Heart right ventricle (tissue), 16 donors: ENCODE measurements at places on chromosomes 12 and 14. TPM values are rescaled to one million over a fixed set of nuclear protein-coding genes. Genes with fewer than 3 reads are reported as not detected.

The GLIPR1L1 gene
- not detected for total RNA-seq

The ACOT4 gene
- total RNA-seq, result 1.3 TPM

The DCAF5 gene
- 60.3 TPM for total RNA-seq

The CYP27B1 gene
- not detected for total RNA-seq

The OTUB2 gene
- 0.07 TPM for total RNA-seq

The AGAP2 gene
- 3.4 TPM for total RNA-seq

The GLT1D1 gene
- total RNA-seq, result 3.3 TPM

The TCTN2 gene
- total RNA-seq, result 3.7 TPM

The CACNA1C gene
- 146 TPM for total RNA-seq

The SIX6 gene
- not detected for total RNA-seq

The OR6C2 gene
- total RNA-seq, result not detected

The HAL gene
- not detected for total RNA-seq

The PRB2 gene
- not detected for total RNA-seq

The AHNAK2 gene
- 4.1 TPM for total RNA-seq

The ADSS1 gene
- total RNA-seq, result 207 TPM

The HOXC12 gene
- total RNA-seq, result not detected

The LALBA gene
- total RNA-seq, result not detected

The DENND5B gene
- total RNA-seq, result 53.7 TPM

The MYBPC1 gene
- 0.93 TPM for total RNA-seq

The LYSET gene
- total RNA-seq, result 22.3 TPM

The RASAL1 gene
- total RNA-seq, result not detected

The SALL2 gene
- total RNA-seq, result 2.9 TPM

The FZD10 gene
- not detected for total RNA-seq

The SFSWAP gene
- 21.1 TPM for total RNA-seq

The HHIPL1 gene
- 0.87 TPM for total RNA-seq

The C12orf50 gene
- not detected for total RNA-seq

The NCKAP5L gene
- total RNA-seq, result 20.2 TPM

The PTPRR gene
- 1.0 TPM for total RNA-seq

The KCNA5 gene
- 5.8 TPM for total RNA-seq

The CPNE6 gene
- total RNA-seq, result 0.12 TPM

The COCH gene
- total RNA-seq, result 1.6 TPM

The TMTC1 gene
- 16.4 TPM for total RNA-seq
